GOT3 (cell line): ENCODE measurements at places on chromosomes 6 and 20.

GRCh38 chr6:97456070-97456469 lies 173.1 kb upstream of the MMS22L start:
- no peak for DNase-seq

DNA sequence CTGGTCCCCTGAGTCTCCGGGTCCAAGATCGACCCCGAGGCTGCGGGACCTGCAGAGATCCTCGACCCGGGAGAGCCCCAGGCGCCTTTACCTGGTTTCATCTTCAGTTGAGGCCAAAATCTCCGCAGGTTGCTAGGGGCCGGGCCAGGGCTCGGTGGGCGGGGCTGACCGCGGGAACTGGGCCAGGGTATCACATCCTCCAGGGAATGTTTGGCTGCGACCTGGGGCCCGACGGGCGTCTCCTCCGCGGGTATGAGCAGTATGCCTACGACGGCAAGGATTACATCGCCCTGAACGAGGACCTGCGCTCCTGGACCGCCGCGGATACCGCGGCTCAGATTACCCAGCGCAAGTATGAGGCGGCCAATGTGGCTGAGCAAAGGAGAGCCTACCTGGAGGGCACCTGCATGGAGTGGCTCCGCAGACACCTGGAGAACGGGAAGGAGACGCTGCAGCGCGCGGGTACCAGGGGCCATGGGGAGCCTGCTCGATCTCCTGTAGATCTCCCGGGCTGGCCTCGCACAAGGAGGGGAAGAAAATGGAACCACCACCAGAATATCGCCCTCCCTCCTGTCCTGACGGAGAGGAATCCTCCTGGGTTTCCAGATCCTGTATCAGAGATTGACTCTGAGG lies 53.8 kb upstream of the POLR1H start:
- DNase-seq: no peak

GRCh38 chr6:115932481-115932880 lies 128.2 kb downstream of the FRK start:
- DNase-seq: no peak

GRCh38 chr6:121503589-121503991 lies 68.1 kb downstream of the GJA1 start:
- no peak for DNase-seq

DNA sequence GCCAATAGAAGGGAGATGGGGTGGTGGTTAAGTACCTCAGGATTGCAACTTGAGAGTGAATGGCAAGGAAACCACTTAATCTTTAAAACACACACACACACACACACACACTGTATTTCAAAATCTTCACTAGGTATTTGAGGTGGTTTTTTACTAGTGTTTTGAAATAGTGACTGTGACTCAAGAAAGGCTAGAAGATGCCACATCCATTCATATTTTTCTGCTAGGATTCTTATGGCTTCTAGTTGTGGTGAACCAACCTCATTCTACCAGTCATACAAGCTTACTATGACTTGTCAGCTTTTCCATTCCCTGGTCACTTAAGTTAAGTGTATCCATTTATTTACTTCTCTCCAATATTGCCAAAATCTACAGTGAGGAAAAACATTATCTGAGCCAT lies 519.4 kb upstream of the JAG1 start:
- no peak for DNase-seq

GRCh38 chr6:68760485-68760884 lies 125.4 kb downstream of the ADGRB3 start:
- DNase-seq: no peak

DNA sequence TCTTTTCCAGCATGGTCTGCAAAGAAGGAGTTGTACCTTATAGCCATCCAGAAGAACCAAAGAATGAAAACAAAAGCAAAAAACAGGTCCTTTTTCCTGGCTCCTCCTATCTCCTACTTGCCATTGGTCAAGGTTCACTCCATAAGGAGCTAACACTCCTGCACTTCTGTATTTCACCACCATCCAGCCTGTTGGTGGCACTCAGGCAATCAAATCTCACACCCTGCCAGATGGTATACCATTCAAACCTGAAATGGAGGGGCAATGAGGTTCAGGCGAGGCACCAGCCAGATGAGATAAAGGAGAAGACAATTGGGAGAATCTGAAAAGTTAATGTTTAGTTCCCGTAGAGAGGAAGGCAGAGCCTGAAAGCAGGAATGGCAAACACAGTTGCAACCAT lies 203.8 kb downstream of the ALDH8A1 start:
- no peak for DNase-seq

DNA sequence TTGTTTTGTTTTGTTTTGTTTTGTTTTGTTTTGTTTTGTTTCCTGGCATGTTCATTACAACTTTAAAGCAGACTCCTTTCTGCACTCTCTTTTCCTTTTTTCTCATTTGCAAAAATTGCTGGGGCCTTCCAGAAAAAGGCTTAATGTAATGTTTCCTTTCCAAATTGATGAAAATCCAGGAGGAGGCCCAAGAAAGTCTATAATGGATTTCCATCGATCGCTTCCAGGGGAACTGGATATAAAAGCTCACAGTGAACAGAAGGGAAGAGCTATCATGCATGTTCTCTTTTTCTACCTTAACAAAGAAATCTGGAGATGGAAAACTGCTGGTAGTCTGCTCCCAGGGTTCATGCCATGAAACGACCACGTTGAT lies 28.7 kb downstream of the ISM1 start:
- no peak for DNase-seq

GRCh38 chr20:32685541-32686529 lies 12.1 kb upstream of the C20orf203 start:
- DNase-seq: peak; percentile 29

- DNase-seq: no peak
Measured at GRCh38 chr20:36467076-36467999, 74.0 kb upstream of the MYL9 start.

DNA sequence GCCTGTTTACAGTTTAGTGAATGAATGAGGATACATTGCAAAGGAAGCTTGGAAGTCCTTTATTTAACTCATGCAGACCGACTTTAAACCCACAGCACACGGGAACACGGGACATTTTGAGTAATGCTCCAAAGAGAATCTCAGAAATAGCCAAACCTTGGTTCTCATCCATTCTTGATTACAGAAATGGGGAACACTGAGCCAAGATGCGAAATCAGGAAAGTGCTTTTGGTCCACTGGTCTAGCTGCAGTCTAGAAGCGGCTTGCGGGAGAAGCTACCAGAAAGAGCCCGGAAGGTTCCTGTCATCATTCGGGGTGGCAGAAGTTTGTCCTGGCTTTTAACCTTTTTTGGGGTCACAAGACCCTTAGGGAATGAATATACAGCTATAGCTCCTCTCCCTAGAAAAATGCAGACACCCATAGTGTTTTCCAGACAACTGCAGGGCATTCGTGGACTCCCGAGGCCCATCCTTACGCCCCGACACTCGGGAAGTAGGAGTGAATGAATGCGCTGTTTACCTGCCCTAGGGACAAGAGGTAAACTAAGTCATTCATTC lies 475 bp upstream of the TMEM181 start:
- DNase-seq: no peak

- no peak for DNase-seq
Measured at GRCh38 chr6:12806796-12807195, 90.2 kb downstream of the PHACTR1 start.

GRCh38 chr6:3109761-3110160 lies 8.8 kb upstream of the BPHL start:
- DNase-seq: no peak

DNA sequence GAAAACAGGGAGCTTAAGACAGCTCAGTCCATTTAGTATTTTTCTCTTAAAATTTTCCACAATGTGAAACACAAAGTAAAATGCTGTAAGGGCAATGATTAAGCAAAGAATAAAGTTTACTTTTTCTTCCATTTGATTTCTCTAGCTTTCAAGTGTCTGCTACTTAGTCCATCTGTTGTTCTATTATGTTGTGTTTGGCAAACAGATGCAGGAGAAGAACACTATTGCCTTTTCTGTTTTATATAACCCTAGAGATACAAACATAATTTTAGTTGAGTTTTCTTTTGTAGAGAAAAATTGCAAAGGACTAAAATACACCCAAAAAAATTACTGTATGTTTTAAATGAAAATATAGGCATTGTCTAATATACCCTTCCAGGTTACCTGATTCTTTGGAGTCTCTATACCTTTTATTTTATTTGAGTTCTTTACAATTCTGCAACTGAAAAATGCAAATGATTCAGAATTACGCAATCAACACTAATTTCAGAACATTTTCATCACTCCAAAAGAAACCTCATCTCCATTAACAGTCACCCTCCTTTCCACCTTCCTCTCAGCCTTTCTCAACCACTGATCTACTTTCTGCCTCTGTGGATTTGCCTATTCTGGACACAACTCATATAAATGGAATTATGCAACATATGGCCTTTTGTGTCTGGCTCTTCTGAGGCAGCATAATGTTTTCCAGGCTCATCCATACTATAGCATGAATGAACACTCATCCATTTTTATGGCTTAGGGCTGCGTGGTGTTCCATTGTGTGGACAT lies 96.9 kb downstream of the MKKS start:
- DNase-seq: no peak

GRCh38 chr6:96837081-96837971 lies at the start of gene GPR63:
Gene GPR63 (minus strand): TSS chr6:96837477. CDS start chr6:96799731, 37,746 bp downstream.
- DNase-seq: peak; percentile 31

GRCh38 chr6:154450498-154450897 lies 60.0 kb downstream of the CNKSR3 start:
- DNase-seq: no peak

- no peak for DNase-seq
Measured at GRCh38 chr6:31572041-31572911, at the start of gene LTA. Gene LTA (plus strand): TSS chr6:31572289. CDS start chr6:31572743, 454 bp downstream.

DNA sequence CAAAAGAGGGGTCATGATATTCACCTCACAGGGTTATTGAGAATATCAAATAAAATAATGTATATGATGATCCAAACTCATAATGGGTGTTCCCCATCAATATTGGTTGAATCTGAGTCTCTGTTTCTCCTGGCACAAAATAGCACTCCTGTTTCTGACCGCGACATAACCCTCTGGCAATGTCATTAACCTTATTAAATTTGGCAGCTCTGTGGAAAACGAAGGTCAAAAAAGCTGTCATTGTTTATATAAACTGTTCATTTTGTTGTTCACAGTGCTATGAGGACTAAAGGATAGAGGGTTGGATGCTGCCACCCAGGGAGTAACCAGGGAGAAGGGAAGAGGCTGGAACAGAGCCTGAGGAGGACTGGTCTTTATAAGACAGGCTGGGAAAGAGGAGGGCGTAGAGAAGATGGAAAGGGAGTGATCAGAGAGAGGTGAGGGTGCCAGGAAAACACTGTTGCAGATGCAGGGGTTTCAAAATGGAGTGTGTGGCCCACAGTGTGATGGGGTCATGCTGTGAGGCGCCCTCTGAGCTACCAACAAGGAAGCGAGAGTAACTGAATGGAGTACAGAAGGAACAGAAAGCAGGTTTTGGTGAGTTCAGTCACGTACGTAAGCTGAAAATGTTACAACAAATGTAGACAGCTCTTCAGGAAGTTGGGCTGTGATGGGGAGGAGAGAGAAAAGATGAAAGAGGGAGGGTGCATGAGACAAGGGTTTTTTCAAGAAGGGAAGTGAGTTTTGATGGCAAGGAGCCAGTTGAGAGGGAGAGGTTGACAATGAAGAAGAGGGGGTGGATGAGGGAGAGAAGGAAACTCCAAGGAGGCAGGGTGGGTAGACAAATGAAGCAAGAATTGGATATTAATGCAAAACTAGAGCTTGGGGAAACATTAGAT lies 251.6 kb upstream of the TAB2 start:
- no peak for DNase-seq

GRCh38 chr6:107059606-107060005 lies 31.6 kb downstream of the MTRES1 start:
- DNase-seq: no peak

DNA sequence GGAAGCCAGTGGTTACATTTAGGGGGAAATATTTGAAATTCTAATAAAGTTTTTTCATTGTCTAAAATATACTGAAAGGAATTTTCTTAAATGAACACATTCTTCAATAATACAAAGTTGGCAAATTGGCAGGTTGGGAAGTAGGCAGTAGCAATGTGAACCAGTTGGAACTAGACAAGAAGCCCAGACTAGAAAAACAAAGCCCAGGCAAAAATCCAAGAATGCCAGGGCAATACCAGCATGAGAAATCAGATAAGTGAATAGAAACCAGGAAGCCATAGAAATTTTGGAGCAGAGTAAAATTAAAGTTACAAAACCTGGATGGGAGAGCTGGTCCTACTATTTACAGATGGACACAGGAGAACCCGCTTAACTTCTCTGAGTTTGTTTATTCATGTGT lies 52.2 kb downstream of the TPBG start:
- no peak for DNase-seq

GRCh38 chr6:74585753-74586152 lies 620.1 kb downstream of the COL12A1 start:
- no peak for DNase-seq

DNA sequence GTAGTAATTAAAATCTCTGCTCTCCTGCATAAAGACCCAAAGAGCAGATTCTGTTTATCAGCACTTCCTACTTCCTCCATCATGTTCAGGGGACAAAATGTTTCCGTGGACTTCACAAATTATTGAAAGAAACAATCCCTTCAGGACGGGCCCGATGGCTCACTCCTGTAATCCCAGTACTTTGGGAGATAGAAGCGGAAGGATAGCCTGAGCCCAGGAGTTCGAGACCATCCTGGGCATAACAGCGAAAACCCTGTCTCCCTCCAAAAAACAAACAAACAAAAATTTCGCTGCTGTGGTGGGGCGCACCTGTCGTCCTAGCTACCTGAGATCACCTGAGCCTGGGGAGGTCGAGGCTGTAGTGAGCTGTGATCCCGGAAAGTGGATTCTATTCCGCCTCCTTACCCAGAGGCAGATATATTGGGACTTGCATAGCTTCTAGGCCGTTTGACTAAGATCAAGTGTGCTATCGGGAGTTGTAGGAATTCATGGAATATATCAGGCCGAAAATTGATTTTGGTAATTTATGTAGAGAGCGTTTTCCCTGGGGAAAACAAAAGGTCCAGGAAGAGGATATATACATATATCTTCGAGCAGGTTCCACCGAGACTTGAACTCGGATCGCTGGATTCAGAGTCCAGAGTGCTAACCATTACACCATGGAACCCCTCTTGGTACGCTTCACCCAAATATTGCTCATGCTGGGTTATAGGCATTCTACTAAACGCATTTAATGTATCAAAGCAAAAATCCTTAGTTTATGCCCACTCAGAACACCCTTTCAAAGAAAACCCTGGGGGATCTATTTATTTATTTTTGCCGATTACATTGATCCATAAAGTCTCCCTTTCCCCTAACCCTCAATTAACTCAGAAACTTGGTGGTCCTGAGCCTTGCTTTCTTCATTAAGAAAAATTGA lies 74.5 kb upstream of the ZNF184 start:
- DNase-seq: no peak

GRCh38 chr20:1376408-1377270 lies 16.2 kb downstream of the FKBP1A start:
- no peak for DNase-seq

- no peak for DNase-seq
Measured at GRCh38 chr6:86502497-86502896, 434.8 kb upstream of the HTR1E start.
